Chondrocyte (in vitro differentiated cells): ENCODE measurements at places on chromosomes 4 and X. TPM values are rescaled to one million over a fixed set of nuclear protein-coding genes. Genes with fewer than 3 reads are reported as not detected.
A peak's percentile ranks its signal among the peaks of the same experiment; 100 is the strongest.

DNA sequence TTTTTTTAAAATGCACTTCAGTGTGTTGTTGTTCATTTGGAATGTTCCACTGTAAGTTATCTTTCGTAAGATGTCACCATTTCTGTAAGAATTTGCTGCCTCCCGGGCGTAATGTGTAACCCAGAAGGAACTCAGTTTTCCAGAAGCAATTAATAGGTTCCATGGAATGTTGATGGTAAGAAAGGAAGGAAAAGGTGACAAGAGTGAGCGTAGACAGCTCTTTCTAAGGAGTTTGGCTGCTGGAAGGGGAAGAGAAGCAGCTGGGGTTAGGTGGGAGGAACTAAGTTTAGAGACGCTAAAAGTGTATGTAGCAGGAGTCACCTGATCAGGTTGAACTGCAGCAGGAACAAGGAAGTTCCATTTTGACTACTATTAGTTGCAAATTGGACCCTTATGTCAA is 35.9 kb downstream of the PNMA5 start:
- H3K4me1 ChIP-seq: peaks cover 13% of the 10 kb centered on the region
- H3K36me3 ChIP-seq: no peaks in the 10 kb centered on the region
- DNase-seq: no peak
- H3K27ac ChIP-seq: peak overlapping the region; percentile 24

- H3K4me1 ChIP-seq: no peaks in the 10 kb centered on the region
- no peaks in the 10 kb centered on the region for H3K27me3 ChIP-seq
- no peak overlapping the region for H3K4me3 ChIP-seq
- H3K27ac ChIP-seq: no peak overlapping the region
These were observed 28.7 kb downstream of the RAB28 start for GRCh38 chr4:13455411-13455810.

Gene NPY5R
- total RNA-seq: not detected in 3 replicates

Gene PPARGC1A
- total RNA-seq: 2.1 to 6.6 TPM (median 2.2 TPM) in 3 replicates

DNA sequence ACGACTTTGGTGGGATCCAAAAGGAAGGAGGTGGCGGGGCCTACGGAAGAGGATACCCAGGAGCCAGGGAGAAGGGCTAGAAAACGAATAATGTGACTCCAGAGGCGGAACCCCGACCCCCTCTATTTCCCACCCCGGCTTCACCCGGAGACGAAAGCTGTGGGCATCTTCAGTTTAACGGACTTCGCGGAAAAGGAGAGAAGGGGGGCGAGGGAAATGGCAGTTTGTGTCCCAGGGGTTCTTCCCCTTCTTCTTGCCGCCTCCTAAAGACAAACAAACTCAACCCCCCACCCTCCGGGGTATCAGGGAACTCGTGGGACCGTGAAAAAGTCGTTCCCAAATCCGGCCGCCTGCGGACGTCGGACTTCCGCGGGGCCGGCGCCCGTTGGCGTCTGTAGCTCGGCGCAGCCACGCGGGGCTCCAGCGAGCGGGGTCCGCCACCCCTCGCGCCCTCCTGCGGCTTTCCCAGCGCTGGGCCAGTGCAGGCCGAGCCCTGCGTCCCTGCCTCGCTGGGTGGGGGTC is 3.6 kb upstream of the LEF1 start:
- no peaks in the 10 kb centered on the region for H3K36me3 ChIP-seq
- no peak overlapping the region for H3K27ac ChIP-seq
- DNase-seq: no peak
- peaks cover 27% of the 10 kb centered on the region for H3K4me1 ChIP-seq
- H3K4me3 ChIP-seq: peak overlapping the region; percentile 83
- H3K27me3 ChIP-seq: peaks cover 38% of the 10 kb centered on the region

DNA sequence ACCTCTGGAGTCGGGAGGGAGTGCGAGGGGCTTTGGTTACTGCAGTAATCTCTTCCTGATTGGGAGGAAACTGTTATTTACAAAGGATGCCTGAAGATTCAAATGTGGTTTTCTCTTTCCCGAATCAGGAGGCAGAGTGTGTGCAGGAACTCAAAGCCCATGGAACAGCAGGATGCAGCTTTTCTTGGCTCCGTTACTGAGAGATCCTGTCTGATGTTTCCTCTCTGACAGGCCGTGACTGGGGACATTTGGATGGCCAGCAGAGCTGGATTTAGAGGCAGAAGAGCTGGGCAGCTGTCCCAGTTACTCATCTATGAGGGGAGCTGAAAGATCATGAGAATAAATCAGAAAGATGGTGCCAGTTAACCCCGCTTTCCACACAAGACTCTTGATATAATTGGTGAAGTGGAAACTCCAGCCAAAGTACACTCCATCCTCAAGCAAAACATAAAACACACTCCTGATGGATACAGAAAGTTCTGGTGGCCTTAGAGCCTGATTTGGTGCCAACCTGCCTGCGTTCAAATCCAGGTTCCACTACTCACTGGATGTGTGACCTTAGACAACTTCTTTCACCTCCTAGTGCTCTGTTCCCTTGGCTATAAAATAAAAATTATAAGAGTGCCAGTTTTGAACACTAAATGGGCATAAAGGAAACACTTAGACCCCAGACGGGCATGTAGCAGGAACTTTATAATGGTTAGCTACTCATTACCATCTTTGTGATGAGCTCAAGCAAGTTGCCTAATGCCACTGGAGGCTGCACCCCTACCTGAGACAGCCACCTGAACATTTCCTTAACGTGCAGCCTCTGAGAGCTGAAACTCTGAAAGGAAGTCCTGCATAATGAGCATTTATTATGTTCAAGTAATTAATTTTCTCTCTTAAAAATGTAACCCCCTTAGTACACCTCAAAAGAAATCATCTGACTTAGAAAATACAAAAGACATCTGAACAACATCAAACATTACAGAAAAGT is 349.0 kb upstream of the GATB start:
- no peak overlapping the region for H3K4me3 ChIP-seq
- DNase-seq: no peak
- H3K27ac ChIP-seq: peak overlapping the region; percentile 54
- no peaks in the 10 kb centered on the region for H3K27me3 ChIP-seq
- H3K4me1 ChIP-seq: peaks cover 27% of the 10 kb centered on the region

GRCh38 chr4:47804598-47804997 is 33.3 kb downstream of the CORIN start:
- H3K36me3 ChIP-seq: no peaks in the 10 kb centered on the region
- H3K4me3 ChIP-seq: no peak overlapping the region
- no peak for DNase-seq
- H3K4me1 ChIP-seq: no peaks in the 10 kb centered on the region

DNA sequence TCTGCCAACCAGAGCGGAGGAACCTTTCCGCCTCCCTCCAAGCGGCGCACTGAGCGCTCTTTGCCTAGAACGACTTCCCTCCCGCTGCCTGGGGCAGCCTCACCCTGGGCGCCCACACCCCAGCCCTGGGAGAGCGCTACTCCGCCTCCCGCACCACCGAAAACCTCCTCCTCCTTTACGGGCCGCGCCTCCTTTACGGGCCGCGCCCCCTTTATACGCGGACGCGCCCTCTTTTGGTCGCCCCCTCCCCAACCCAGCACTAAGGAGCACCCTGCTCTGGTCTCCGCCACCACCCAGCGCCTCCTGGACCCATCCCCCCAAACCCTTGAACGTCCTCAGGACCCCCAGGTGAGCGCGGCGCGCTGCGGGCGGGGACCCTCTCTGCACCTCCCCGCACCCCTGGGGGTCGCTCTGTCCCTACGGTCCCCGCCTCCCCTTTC is 586 bp upstream of the NSG1 start:
- H3K4me1 ChIP-seq: peaks cover 11% of the 10 kb centered on the region
- peaks cover 2% of the 10 kb centered on the region for H3K36me3 ChIP-seq
- peaks cover 64% of the 10 kb centered on the region for H3K27me3 ChIP-seq

DNA sequence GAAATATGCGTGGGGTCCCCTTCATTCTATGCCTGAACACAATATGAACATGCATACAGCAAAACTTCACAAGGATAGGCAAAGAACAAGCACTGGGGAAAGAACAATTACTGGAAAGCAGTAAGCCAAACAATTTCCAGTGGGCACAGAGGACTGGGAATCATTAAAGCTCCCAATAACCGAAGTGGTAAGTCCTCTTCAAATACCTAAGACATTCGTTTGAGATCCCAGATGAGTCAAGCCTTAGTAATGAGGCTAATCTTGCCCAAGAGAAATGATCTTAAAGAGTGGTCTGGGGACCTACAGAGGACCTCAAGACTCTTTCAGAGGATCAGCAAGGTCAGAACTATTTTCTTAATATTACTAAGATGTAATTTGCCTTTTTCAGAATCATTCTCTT is 28.6 kb downstream of the ANAPC10 start:
- H3K27me3 ChIP-seq: no peaks in the 10 kb centered on the region
- H3K4me3 ChIP-seq: no peak overlapping the region
- DNase-seq: no peak
- peaks cover 12% of the 10 kb centered on the region for H3K4me1 ChIP-seq
- H3K27ac ChIP-seq: no peak overlapping the region

GRCh38 chr4:73139245-73139644 is 69.7 kb upstream of the COX18 start:
- H3K4me3 ChIP-seq: no peak overlapping the region
- no peaks in the 10 kb centered on the region for H3K27me3 ChIP-seq
- peaks cover 8% of the 10 kb centered on the region for H3K4me1 ChIP-seq
- H3K27ac ChIP-seq: no peak overlapping the region

Gene NPY2R
- total RNA-seq: not detected in 3 replicates

DNA sequence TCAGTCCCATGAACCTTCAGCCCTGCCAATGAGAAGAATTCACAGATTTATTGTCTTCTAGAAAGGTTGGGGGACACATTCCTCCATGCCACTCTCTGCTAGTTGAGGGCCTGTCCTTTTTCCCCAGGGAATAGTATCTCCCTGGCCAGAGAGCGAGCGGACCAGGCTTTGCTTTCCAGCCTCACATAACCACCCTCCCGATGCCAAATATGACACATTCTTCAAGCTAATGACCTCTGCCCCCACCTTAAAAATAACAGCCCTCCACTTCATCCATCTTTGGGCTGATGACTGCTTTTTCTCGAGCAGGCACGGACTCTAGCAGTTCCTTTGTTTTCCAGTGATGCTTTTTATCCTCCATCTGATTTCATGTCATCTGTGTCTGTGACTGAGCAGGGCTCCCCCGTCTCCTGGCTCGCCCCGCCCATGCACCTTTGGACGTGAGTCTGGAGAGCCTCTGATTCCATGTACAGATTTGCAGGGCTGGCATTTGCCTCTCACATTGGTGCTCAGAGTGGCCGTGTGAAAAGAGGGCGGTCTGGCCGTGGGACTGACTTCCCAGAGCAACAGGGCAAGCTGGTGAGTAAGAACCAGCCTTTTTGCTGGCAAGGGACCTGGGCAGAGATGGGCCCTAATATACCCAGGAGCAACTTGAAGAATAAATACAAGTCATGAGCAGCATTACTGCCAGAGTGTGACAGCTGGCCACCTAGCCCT is 279.8 kb downstream of the BCOR start:
- no peaks in the 10 kb centered on the region for H3K27me3 ChIP-seq
- no peak overlapping the region for H3K4me3 ChIP-seq
- peaks cover 16% of the 10 kb centered on the region for H3K4me1 ChIP-seq

Gene GAGE2A
- total RNA-seq: not detected in 3 replicates

DNA sequence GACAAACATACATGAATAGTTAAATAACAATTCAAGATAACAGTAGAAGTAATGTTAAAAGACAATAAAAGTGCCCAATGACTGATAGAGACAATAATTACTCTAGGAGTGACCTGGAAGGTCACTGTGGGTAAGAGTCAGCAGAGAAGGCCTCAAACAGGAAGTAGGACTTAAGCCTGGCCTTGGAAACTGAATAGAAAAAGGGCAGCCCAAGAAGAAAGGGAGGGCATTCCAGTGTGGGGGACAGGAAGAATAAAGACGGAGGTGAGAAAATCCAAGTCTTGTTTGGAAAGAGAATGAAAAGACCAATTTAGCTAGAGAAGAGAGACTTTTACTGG is 6.0 kb downstream of the P2RY4 start:
- H3K36me3 ChIP-seq: no peaks in the 10 kb centered on the region
- no peak overlapping the region for H3K4me3 ChIP-seq
- H3K27ac ChIP-seq: no peak overlapping the region
- no peak for DNase-seq
- H3K27me3 ChIP-seq: no peaks in the 10 kb centered on the region

DNA sequence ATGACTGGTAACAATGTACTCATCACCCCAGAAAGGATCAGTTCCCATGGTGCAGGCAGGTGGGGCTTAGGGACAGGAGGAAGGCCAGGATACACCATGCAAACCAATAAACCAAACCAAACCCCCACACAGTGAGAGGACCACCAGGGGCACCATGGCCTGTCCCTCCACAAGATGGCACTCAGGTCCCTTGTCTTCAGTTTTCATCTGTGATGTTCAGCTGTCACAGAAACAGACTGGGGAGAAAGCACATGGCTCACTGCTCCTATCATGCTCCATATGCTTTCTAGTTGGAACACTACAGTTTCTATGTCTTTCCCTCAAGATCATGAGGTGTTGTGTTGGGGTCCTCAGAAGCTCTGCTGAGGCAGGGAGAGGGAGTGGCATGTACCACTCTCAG is 10.1 kb downstream of the HS3ST1 start:
- H3K4me1 ChIP-seq: peaks cover 5% of the 10 kb centered on the region
- peaks cover 8% of the 10 kb centered on the region for H3K27me3 ChIP-seq
- H3K27ac ChIP-seq: no peak overlapping the region
- no peaks in the 10 kb centered on the region for H3K36me3 ChIP-seq
- no peak for DNase-seq

- no peak overlapping the region for H3K27ac ChIP-seq
- H3K4me1 ChIP-seq: peaks cover 10% of the 10 kb centered on the region
- DNase-seq: no peak
- no peak overlapping the region for H3K4me3 ChIP-seq
- H3K27me3 ChIP-seq: no peaks in the 10 kb centered on the region
These were observed 86.0 kb upstream of the C1QTNF7 start for GRCh38 chr4:15341733-15342300.

- peaks cover 61% of the 10 kb centered on the region for H3K4me1 ChIP-seq
- no peaks in the 10 kb centered on the region for H3K36me3 ChIP-seq
These were observed 28.9 kb downstream of the ZNF827 start for GRCh38 chr4:145909773-145910172.

- peaks cover 10% of the 10 kb centered on the region for H3K27me3 ChIP-seq
- no peak overlapping the region for H3K4me3 ChIP-seq
- H3K36me3 ChIP-seq: no peaks in the 10 kb centered on the region
These were observed 61.4 kb downstream of the KLHL4 start for GRCh38 chrX:87578978-87579377.

DNA sequence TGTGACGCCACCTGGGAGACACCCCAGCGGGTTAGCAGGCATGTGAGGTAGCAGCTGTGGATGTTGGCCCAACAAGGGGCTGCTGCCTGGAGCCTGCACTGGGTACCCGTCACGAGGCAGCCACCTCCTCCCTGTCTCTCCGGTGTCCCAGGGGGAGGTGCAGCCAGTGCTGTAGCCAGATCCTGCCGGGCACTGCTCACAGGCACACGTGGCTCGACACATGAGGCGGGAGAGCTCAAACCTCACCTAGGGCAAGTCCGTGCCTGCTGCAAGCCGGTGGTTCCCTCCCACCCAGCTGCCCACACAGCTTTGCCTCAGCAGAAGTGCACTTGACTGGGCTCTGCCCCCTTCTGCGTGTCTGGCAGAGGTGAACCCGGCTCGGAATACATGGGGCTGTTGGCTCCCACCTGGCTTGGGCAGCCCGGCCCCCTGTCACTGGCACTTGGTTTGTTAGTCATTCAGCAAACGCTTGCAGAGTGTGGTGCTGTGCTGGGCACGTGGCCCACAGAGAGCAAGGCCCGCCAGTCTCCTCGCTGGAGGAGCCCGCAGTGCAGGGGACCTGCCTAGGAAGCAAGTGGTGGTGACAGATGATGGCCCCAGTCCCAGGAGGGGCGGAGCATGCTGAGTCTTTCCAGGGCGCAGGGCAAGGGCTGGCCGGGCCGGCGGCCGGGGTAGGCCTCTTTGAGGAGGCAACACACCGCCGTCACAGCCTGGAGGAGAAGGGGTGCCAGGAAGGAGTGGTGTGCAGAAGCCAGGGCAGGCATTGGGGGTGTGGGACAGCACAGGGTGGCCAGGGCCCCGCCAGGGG is 10.1 kb upstream of the SH3TC1 start:
- no peaks in the 10 kb centered on the region for H3K36me3 ChIP-seq
- DNase-seq: no peak
- peaks cover 29% of the 10 kb centered on the region for H3K4me1 ChIP-seq
- no peak overlapping the region for H3K27ac ChIP-seq
